Effector memory CD4-positive, alpha-beta T cell (primary cell): ENCODE measurements at places on chromosomes 7 and 10.

- DNase-seq: no peak
Measured at GRCh38 chr7:80272560-80273239, 138.1 kb downstream of the GNAI1 start.

GRCh38 chr7:124192885-124193284, 160.0 kb upstream of the TMEM229A start:
- DNase-seq: no peak

- DNase-seq: no peak
Measured at GRCh38 chr7:157558516-157558874, 221.7 kb downstream of the DNAJB6 start.

DNA sequence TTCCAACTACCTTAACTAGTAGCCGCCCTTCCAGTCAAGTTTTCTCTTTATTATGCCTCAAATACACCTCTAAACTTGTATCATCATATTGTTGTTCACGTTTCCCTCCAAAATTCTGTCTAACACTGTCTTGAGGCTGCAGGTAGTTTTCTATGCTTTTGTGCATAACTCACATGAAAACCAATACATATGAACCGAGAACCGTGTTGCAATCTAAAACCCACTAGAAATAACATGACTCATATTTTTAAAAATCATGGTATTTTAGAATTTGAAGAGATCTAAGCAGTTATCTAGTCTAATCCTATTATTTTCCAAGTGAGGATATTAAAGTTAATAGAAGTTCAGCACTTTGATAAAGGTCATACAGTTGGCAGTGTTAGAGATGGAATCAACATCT, 18.2 kb downstream of the LIPF start:
- no peak for DNase-seq

DNA sequence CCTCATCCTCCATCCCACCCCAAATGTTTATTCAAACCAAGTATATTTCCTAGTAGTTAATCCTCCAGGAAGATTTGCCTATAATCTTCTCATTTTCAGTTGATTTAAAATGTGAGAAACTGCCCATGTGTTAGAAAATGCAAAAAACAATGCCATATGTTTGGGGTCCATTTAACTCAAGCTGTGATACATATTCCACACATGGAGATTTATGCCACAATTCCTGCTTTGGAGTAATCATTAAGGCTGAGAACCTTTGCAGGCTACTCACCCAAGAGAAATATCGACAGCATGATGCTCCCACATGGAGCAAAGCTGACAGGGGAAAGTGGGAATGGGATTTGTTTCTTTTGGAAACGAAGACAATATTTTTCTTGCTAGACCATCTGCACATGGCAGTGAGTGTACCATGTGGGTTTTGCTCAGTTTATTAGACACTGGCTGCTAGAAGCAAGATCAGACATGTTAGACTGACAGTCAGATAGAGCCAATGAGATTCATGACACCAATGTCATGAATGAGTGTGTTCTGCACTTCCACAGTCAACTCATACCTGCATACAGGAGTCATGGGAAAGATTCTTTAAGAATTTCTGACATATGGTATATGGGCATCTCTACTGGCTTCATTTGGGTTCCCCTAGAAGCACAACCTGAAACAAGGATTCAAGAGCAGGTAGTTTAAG, 3.4 kb upstream of the GRM8 start:
- no peak for DNase-seq

DNA sequence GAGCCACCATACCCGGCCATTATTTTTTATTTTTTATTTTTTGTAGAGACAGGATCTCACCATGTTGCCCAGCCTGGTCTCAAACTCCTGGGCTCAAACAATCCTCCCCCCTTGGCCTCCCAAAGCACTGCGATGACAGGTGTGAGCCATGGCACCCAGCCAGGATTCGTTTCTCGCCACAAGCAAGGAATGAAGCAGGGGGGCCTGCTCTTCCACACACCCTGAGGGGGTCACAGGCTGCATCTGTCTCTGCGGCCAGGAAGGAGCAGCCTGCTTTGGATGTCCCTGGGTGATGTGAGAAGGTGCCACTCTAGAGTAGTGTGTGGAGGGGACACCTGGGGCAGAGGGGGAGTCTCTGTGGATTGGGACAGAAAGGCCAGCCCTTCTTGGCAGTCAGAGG, 61.3 kb upstream of the TNRC18 start:
- no peak for DNase-seq

GRCh38 chr7:25636871-25637283, 408.6 kb upstream of the NPVF start:
- DNase-seq: no peak

DNA sequence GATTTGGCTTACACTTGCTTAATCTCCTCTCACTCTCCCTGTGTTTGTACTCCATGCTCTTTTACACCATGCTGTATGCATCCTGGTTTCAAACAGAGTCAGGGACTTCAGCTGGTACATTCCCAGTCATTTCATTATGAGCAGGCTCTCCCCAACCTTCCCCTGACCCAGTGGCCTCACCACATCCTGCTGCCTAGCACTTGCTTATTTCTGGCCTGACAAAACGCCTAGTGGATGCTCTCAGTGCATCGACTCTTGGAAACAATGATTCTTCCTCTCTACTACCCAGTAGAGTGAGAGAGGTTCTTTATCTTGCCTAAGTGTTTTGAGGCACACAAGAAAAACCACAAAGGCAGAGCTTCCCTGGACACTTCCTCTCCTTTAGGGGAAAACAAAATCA, 63.4 kb downstream of the CAV1 start:
- no peak for DNase-seq

GRCh38 chr10:129847741-129848483, 116.2 kb downstream of the EBF3 start:
- no peak for DNase-seq

DNA sequence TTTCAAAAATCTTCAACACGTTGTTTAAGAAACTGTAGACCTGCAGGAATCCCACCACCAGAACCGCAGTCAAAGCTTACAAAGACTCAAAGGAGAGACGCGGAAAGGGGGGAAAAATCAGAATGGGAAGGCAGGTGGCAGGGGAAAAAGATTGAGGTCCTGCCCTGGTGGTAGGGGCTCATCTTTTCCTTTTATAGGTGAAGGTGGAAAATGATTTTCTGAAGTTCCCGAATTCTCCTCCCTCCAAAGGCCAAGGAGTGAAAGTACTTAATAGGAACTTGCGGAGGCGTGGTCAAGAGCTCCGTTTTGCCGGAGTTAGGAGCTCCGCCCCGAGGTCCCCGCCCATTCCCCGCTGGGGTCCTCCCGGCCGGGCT, 724 bp downstream of the BBIP1 start:
- peak; percentile 84 for DNase-seq

DNA sequence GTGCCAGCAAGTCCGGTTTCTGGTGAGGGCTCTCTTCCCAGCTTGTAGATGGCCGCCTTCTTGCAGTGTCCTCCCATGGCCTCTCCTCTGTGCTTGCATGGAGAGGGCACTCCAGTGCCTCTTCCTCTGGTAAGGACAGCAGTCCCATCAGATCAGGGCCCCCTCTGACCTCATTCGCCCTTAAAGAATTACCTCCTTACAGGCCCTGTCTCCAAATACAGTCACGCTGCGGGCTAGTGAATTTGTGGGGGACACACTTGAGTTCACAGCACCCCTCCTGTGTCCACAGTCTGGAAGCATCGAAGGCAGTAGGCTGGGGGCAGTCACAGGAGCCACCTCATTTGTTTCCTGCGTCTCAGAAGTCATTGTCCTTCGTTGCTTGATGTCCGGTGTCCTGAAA, 54.6 kb downstream of the LHPP start:
- no peak for DNase-seq

- DNase-seq: no peak
Measured at GRCh38 chr7:144747936-144748335, 87.9 kb downstream of the TPK1 start.

GRCh38 chr7:40331915-40332314, 197.1 kb downstream of the SUGCT start:
- no peak for DNase-seq

DNA sequence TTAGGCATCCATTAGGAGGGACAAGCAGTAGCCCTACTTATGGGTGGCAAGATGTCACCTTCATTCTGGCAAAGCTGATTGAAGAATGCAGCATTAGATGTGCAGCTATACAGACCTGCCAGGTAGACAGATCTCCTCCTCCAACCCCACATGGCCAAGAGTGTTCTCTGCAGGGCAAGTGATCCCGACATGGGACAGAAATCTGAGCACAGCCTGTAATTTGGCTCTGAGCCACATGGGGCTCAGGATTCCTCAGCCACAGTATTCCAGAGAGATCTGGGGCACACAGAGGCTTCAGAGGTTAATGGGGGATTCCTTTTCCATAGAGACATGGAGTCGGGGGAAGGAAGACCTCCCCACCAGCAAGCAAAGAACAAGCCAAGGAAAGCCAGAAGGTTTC, 58.7 kb upstream of the GDF10 start:
- DNase-seq: no peak

GRCh38 chr10:101080933-101081931, 19.4 kb downstream of the KAZALD1 start:
- no peak for DNase-seq

GRCh38 chr7:98418636-98419315, 17.9 kb upstream of the BAIAP2L1 start:
- DNase-seq: no peak

DNA sequence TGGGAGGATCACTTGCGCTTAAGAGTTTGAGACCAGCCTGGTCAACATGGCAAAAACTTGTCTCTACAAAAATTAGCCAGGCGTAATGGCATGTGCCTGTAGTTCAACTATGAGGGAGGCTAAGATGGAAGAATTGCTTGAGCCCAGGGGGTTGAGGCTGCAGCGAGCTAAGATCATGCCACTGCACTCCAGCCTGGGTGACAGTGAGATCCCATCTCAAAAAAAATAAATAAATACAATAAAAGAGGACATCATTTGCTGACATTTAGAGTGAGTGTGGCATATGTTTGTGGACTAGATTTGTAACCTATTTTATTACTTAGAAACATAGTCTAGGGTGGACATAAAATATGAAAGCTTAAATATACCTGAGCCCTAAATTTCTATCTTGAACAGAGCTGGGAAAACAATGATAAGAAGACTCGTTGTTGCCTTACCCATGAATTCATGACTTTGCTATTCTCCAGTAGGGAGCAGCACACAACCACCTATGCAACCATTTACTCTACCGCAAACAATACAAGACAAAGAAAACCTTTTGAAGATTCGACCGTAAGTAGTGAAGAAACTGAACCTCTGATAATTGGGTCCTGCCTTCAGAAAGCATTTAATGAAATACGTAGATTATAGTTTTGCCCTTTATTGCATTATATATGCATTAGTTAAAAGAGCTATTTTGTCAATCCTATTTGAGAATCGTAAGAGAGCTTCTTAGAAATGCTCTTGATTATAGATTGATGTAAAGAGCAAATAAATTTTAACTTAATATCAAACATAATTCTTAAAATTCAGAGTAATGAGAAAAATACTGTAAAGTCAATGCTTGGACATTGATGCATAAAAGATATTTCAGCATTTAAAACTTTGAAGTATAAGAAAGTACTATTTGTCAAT, 83.5 kb downstream of the GNAT3 start:
- DNase-seq: no peak

- no peak for DNase-seq
Measured at GRCh38 chr7:246451-246850, 43.5 kb upstream of the FOXL3 start.

GRCh38 chr10:73585327-73585726, 5.8 kb downstream of the USP54 start:
- no peak for DNase-seq

DNA sequence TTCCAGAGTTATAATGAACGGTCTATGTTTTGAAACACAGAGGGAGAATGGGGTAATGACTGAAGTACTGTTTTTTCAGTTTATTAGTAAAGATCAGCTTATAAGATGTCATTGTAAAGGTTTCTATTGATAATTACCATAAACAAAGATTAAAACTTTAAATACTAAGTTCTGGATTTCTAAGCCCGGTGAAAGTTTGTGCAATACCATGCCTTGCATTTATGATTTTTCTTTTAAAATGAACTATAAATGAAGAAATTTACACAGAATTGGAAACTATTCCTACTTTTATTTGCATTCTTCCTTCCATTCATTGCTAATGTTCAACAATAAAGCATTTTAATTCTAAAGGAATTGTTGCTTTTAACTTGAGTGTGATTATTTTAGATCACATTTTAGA, 4.9 kb downstream of the MEOX2 start:
- no peak for DNase-seq

GRCh38 chr7:74430961-74431466, 22.7 kb upstream of the GTF2IRD1 start:
- DNase-seq: no peak

GRCh38 chr7:37320140-37320847, 128.4 kb downstream of the ELMO1 start:
- DNase-seq: no peak

- no peak for DNase-seq
Measured at GRCh38 chr7:95687759-95688343, 84.5 kb upstream of the DYNC1I1 start.
